ENCODE measurements at places on chromosomes 1 and 21. TPM values are rescaled to one million over a fixed set of nuclear protein-coding genes. Genes with fewer than 3 reads are reported as not detected.

Gene ZSCAN20
- 5.2 TPM for total RNA-seq

Gene GBP5
- 3.2 TPM for total RNA-seq

Gene FAM177B
- total RNA-seq = not detected

Gene SHISAL2A
- not detected for total RNA-seq

Gene GSTM1
- not detected for total RNA-seq

Gene METTL13
- total RNA-seq = 15.1 TPM

Gene CEP85
- 4.5 TPM for total RNA-seq

Gene SLC27A3
- total RNA-seq = 28.9 TPM

Gene S100A3
- not detected for total RNA-seq

Gene MARK1
- 1.8 TPM for total RNA-seq

Gene CELA2A
- not detected for total RNA-seq

Gene DDOST
- total RNA-seq = 194 TPM

Gene TEX38
- total RNA-seq = not detected

Gene GPATCH3
- 7.7 TPM for total RNA-seq

Gene NBPF6
- total RNA-seq = not detected

Gene CASQ2
- total RNA-seq = 0.36 TPM

Gene PPIH
- 23.1 TPM for total RNA-seq

Gene TNFRSF14
- 44.5 TPM for total RNA-seq
